Nephron progenitor cell (in vitro differentiated cells): ENCODE measurements at places on chromosomes 1 and 21.
A peak's percentile ranks its signal among the peaks of the same experiment; 100 is the strongest.

DNA sequence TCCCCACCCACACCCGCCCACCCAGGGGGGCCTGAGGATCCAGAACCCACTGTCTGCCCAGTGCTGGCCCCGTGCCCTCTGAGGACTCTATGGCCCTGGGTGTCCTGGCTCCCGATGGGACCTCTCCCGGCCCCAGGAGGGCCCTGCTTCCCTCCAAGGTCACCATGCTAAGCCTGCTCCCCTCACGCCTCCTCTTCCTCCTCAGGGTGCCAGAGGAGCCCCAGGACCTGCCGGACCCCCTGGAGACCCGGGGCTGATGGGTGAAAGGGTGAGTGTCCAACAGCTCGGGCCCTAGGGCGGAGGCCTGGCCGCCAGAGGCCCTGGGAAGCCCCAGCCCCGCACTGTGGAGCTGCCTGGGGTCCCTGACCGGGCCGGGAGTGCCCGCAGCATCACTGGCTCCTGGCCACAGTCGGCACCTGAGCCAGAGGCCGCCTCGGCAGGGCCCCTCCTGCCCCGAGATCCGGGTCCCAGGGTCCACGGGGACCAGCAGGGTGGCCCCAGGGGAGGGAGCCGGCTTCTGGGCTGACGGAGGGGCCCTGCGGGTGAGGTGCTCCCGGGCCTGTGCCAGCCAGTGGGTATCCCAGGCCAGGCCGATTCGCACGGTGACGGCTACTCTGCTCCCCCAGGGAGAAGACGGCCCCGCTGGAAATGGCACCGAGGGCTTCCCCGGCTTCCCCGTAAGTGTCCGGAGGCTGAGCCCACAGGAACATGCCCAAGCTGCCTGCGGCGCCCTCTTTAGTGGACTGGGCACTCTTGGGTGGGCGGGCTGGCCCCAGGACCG, 16.1 kb downstream of the COL6A1 start:
- DNase-seq = peak; percentile 0

GRCh38 chr21:38434913-38435533, 63.3 kb downstream of the ERG start:
- no peak for DNase-seq

GRCh38 chr1:159587461-159587951, at the start of gene APCS:
Gene APCS, plus strand, starts transcription at chr1:159587826. Its CDS starts 96 bp downstream, at chr1:159587922.
- DNase-seq = no peak

GRCh38 chr1:36481091-36481490, 1.6 kb downstream of the CSF3R start:
- no peak for DNase-seq

- DNase-seq = no peak
These were observed 99.7 kb downstream of the SPAG17 start for GRCh38 chr1:118085365-118085764.

GRCh38 chr1:156522443-156522970, 21.9 kb upstream of the MEF2D start:
- no peak for DNase-seq

DNA sequence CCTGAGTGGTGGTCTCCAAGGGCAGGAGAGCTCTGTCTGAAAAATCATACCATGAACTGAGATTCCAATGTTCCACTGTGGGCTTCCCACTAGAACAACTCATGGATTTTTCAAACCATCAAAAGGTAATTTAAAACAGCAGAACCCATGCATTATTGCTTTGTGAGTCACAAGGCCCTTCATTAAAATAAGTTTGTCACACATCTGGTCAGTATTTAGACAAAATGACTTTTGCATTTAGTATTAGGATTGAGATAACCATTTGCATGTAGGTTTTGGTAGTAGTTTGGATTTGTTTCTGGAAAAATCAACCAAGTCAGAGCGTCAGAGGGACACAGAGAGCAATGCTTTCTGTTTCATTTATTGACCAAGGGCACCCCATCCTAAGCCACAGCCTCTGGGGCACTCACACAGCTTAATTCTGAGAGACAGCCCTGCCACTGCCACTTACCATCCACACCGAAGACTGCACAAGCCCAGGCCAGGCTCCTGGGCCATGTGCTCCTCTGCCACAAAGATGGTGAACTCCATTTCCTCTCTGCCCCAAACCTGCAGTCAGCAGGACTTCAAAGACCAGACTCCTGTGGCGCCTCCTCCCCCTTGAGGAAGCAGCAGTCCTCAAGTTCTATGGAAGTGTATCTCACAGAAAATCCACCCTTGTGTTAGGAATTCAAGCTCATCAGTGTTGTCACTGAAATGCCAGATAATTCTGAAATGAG, 132.6 kb upstream of the DUSP10 start:
- DNase-seq = no peak

DNA sequence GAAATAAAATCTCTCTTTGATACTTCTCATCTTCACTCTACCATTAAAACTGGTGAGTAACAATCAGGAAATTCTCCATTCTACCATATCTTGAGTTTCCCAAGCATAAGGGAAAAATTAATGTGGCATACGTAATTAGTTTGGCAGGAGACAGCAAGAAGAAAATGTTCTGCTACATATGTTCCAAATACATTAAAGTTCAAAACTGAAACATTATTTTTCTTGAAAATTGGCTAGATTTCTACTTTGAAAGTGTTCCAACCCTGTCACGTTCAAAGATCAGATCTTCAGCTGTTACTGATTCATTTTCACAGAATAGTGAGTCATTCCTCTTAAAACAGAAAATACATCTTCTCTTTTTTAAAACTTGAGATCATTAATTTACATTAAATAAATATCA, 48.5 kb downstream of the PIGK start:
- no peak for DNase-seq

DNA sequence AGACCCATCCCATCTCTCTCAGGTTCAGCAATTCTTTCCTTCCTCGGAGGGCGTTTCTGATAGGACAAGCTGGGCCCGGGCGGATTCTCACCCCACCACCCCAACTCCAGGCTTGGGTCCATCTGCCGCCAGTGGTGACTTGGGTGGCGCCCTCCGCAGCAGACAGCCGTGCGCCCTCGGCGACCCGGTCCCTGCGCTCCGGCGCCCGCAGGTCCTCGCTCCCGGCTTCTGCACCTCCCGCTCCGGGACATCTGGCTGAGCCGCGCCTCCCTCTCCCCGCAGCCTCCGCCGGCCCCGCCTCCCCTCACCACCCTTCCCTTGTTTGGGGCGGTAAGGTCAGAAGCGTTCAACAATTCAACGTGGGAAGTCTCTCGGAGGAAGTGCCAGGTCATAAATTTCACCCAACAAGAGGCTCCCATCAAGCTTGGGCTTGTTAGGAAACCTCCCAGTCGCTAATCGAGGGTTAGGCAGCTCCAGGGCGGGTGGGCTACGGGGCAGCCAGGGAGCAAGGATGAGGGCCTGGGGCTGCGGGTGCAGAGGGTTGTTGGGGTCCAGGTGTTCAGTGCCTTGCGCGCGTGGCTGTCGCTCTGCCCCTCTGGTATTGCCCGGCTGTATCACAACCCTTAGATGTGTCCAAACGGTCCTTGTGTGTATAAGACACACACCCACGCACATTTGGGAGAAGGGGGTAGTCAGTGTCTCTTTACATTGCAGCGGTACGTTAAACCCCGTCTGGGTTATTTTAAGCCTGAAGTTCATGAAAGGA, 39.8 kb downstream of the OLIG1 start:
- DNase-seq = peak; percentile 86

DNA sequence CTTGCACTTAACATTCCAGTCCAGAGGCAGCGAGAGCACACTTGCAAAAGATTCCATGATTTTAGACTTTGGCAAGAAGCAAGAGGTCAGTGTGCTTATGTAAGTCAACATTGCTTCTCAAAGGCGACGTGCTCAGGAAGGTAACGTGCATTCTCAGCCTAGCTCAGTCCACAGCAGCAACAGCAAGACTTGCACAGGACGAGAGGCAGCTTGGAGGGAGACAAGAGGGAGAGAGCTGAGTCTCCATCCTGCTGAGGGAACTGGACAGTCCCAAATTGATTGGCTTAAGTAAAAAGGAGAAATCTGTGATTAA, 56.5 kb downstream of the PTP4A2 start:
- DNase-seq = no peak

DNA sequence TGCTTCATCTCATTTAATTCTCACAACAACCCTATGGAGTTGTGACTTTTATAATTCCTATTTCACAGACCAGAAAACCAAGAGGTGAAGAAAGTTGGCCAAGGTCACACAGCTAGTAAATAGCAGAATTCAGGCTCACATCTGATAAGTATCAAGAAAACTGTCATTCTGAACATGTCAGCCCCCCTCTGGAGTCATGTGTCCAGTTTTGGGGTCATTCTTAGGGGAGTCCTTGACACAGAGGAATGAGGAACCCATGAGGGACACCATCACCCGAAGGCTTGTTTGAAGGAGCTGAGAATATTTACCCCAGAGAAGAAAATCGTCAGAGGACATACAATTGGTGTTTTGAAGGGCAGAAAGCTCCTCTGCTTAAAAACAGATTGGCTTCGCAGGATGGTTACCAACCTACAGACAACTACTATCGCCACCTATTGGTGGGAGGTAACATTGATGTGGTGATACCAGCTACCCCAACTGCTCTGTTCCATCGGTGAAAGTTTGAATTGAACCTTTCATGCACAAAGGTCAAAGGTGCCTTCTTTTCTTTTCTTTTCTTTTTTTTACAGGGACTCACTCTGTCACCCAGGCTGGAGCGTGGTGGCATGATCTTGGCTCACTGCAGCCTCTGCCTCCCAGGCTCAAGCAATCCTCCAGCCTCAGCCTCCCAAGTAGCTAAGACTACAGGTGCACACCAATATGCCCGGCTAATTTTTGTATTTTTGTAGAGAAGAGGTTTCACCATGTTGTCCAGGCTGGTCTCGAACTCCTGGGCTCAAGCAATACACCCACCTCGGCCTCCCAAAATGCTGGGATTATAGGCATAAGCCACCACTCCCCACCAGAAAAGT, 31.3 kb downstream of the NCMAP start:
- DNase-seq = peak; percentile 30

- no peak for DNase-seq
These were observed 36.8 kb upstream of the TENT5C start for GRCh38 chr1:117568999-117569398.

- no peak for DNase-seq
These were observed 28.4 kb upstream of the DMBX1 start for GRCh38 chr1:46461017-46461808.

- DNase-seq = no peak
These were observed 12.1 kb upstream of the PIGV start for GRCh38 chr1:26775666-26776065.

- no peak for DNase-seq
These were observed 9.8 kb downstream of the GREM2 start for GRCh38 chr1:240602189-240602588.
